ENCODE measurements at places on chromosomes 7 and 10.

DNA sequence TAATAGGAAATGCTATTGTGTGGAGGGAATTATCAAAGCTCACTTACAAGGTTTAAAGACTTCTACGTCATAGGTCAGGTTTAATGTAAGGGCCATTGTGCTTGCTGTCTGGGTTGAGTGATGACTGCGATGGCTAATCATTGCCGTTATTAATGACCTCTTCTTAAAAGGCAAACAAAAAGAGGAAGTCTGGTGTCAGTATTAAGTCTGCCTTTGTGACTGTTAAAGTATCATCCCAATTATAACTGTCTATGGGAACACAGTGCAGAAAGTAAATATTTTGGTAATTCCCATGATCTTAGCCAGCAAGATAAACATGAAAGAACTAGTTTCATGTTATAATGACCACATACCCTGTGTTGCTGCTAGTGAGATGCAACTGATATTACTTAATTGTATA, 382.4 kb downstream of the BBS9 start:
- no peaks in the 10 kb centered on the region for H3K4me1 ChIP-seq
- no peak for DNase-seq
- H3K27me3 ChIP-seq: no peaks in the 10 kb centered on the region
- no peak overlapping the region for H3K4me3 ChIP-seq
- peaks cover 7% of the 10 kb centered on the region for H3K36me3 ChIP-seq

DNA sequence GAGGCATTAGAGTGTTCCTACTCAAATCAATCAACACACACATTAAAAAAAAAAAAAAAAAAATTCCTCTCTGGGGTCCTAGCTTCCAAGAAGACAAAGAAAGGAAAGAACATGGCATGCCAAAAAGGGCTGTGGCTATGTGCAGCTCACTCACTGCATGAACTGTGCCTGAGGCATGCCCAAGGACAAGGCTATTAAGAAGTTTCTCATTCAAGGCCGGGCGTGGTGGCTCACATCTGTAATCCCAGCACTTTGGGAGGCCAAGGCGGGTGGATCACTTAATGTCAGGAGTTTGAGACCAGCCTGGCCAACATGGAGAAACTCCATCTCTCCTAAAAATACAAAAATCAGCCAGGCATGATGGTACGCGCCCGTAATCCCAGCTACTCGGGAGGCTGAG, 41.9 kb upstream of the PPP3CB start:
- H3K36me3 ChIP-seq: peaks cover 43% of the 10 kb centered on the region
- peaks cover 9% of the 10 kb centered on the region for H3K4me1 ChIP-seq
- DNase-seq: no peak
- no peaks in the 10 kb centered on the region for H3K27me3 ChIP-seq
- no peak overlapping the region for H3K4me3 ChIP-seq

DNA sequence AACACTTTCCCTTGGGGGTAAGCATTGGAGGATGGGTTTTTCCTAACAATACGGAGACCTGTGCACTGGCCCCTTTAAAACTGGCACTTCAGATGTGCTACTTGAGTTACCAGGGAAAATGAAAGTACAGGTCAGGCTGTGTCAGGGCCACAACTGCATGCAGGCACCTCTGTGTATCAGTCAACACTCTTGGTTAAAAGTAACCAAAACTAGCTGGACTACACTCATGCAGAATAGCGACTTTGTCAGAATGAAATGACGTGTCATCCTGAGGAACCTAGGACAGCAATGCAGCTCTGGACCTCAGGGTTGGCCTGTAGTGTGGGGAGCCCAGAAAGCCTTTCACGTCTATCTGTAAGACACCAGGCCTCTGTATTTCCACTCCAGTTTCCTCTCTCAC, 33.8 kb upstream of the SMKR1 start:
- no peak overlapping the region for H3K27ac ChIP-seq
- DNase-seq: no peak
- no peaks in the 10 kb centered on the region for H3K36me3 ChIP-seq
- peaks cover 5% of the 10 kb centered on the region for H3K4me1 ChIP-seq

- no peak overlapping the region for H3K27ac ChIP-seq
- no peak overlapping the region for H3K4me3 ChIP-seq
- no peak for DNase-seq
- H3K4me1 ChIP-seq: peaks cover 5% of the 10 kb centered on the region
Observed at GRCh38 chr7:112511451-112512202, 30.8 kb downstream of the LSMEM1 start.

DNA sequence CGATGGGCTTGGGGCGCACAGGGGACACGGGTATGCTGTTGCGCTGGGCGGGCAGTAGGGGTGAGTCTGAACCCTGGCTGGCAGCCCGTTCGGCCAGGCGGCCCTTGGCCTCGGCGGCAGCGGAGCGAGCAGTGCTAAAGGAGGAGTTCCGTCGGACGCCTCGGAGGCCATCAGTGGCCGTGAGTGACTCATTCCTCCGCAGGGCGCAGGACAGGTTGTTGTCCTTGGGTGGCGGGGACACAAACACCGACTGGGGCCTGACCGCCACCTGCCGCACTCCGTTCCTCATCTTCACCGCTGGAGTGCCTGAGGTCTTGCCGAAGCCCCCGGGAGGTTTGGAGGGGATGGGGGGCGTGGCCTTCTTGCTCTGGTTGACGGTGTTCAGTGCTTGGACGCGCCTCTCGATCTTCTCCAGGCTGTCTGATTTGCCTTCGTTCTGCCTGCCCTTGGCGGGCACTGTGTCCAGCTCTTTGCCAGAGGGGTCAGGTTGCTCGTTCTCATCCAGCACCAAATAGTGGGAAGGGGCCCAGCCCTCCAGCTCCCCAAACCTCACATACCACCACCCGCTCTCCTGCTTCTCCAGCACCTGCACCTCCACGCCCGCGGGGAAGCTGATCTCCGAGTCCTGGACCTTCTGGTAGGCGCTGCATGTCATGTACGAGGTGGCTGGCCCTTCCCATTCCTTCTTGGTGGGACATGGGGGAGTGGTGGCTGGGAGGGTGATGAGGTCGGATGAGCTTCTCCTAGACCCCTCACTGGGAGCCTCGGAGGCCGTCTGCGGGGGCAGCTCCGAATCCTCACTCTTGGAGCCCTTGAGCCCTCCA, 108.7 kb downstream of the NEURL1 start:
- no peaks in the 10 kb centered on the region for H3K27me3 ChIP-seq
- peaks cover 7% of the 10 kb centered on the region for H3K4me1 ChIP-seq
- DNase-seq: no peak
- no peak overlapping the region for H3K4me3 ChIP-seq
- no peak overlapping the region for H3K27ac ChIP-seq

- no peaks in the 10 kb centered on the region for H3K36me3 ChIP-seq
- H3K27ac ChIP-seq: no peak overlapping the region
- no peaks in the 10 kb centered on the region for H3K4me1 ChIP-seq
- no peak overlapping the region for H3K4me3 ChIP-seq
Observed at GRCh38 chr7:19268737-19269136, 123.5 kb upstream of the FERD3L start.

- H3K27me3 ChIP-seq: peaks cover 2% of the 10 kb centered on the region
- H3K4me1 ChIP-seq: no peaks in the 10 kb centered on the region
- H3K27ac ChIP-seq: no peak overlapping the region
Observed at GRCh38 chr7:3482147-3482921, 181.3 kb downstream of the SDK1 start.

DNA sequence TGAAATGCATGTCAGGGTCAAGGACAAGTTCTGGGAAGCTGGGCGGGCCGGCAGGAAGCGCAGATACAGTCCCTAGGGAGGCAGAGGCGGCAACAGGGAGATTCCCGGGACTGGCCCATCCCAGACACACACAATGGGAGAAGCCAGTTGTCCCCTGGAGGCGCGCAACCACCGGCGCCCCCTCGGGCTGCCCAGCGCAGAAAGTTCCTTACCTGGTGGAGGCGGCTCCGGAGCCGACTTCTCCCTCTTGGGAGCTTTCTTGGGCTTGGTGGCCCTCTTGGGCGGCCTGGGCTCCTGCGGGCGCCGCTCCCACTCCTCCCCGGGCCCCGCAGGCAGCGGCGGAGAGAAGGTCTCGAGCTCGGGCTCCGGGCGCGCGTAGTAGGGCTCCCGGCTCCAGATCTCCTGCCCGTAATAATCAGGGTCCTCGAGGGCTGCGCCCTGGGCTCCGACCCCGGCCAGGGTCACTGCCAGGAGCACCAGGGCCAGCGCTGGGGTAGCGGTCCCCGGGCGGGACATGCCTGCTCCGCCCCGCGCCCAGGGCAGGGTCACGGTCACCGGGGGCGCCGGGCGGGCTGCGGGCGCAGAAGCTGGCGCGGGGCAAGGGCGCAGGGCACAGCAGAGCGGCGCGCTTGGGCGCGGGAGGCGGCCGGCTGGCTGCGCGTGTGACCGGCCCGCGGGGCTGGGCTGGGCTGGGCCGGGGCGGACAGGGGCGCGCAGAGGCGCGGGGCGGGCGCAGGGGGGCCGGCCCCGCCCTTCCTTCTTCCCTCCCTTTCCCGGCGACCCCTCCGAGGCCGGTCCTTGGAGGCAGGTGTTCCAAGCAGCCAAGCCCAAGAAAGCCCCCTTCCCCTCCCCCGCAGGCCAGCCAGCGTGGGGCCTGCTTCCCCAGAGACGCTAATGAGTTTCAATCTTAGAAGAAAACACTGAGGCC, at the start of gene CPXM2:
Gene CPXM2, minus strand, starts transcription at position 664 of the 928 bp plus-strand sequence. Its CDS starts 148 bp downstream, at position 516.
- peaks cover 16% of the 10 kb centered on the region for H3K27me3 ChIP-seq
- peak; percentile 60 for DNase-seq
- peak within 1 kb of the TSS; percentile 45 for H3K4me3 ChIP-seq
- peak within 1 kb of the TSS; percentile 76 for H3K27ac ChIP-seq

- H3K36me3 ChIP-seq: no peaks in the 10 kb centered on the region
- no peaks in the 10 kb centered on the region for H3K4me1 ChIP-seq
- no peaks in the 10 kb centered on the region for H3K27me3 ChIP-seq
- no peak overlapping the region for H3K27ac ChIP-seq
Observed at GRCh38 chr10:105844241-105844640, 1203.2 kb downstream of the SORCS3 start.

GRCh38 chr7:69598081-69598486, at the start of gene AUTS2:
Gene AUTS2, plus strand, starts transcription at chr7:69598475. Its CDS starts 1,179 bp downstream, at chr7:69599654.
- H3K4me3 ChIP-seq: peak within 1 kb of the TSS; percentile 93
- DNase-seq: peak; percentile 88
- peaks cover 41% of the 10 kb centered on the region for H3K4me1 ChIP-seq
- no peaks in the 10 kb centered on the region for H3K27me3 ChIP-seq

GRCh38 chr10:104424719-104425118, 71.1 kb downstream of the CFAP58 start:
- H3K27me3 ChIP-seq: no peaks in the 10 kb centered on the region
- no peak overlapping the region for H3K4me3 ChIP-seq
- DNase-seq: no peak
- no peaks in the 10 kb centered on the region for H3K36me3 ChIP-seq
- peaks cover 5% of the 10 kb centered on the region for H3K4me1 ChIP-seq

DNA sequence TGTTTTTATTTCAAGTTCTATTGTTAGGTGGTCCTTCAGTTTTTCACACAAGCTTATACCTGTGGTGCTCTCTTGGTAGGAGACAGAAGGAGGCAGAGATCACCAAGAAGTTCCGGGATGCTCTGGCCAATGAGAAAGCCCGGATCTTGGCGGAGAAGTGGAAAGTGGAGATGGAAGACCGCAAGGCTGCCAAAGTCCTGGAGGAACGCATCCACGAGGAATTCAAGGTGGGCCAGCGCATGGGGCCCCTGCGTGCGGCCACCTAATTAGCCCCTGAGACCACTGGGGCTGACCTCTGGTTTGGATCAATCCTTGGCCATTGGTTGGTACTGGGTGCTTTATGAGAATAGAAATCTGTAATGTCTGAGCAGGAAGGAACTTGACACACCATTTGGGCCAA, 33.6 kb downstream of the SH2D4B start:
- no peaks in the 10 kb centered on the region for H3K4me1 ChIP-seq
- peaks cover 7% of the 10 kb centered on the region for H3K27me3 ChIP-seq
- no peaks in the 10 kb centered on the region for H3K36me3 ChIP-seq
- no peak overlapping the region for H3K27ac ChIP-seq

- no peaks in the 10 kb centered on the region for H3K4me1 ChIP-seq
- H3K27me3 ChIP-seq: no peaks in the 10 kb centered on the region
- no peak overlapping the region for H3K4me3 ChIP-seq
- H3K27ac ChIP-seq: no peak overlapping the region
- DNase-seq: no peak
Observed at GRCh38 chr7:124662937-124663336, 102.7 kb downstream of the GPR37 start.

GRCh38 chr7:155261031-155261985, 36.4 kb upstream of the INSIG1 start:
- peaks cover 22% of the 10 kb centered on the region for H3K4me1 ChIP-seq
- no peak overlapping the region for H3K27ac ChIP-seq
- no peak overlapping the region for H3K4me3 ChIP-seq
- no peaks in the 10 kb centered on the region for H3K36me3 ChIP-seq
- no peak for DNase-seq
- H3K27me3 ChIP-seq: no peaks in the 10 kb centered on the region

GRCh38 chr10:27388761-27389399, 115.2 kb upstream of the RAB18 start:
- H3K4me3 ChIP-seq: no peak overlapping the region
- peaks cover 10% of the 10 kb centered on the region for H3K4me1 ChIP-seq
- DNase-seq: no peak
- no peak overlapping the region for H3K27ac ChIP-seq
- no peaks in the 10 kb centered on the region for H3K27me3 ChIP-seq
- H3K36me3 ChIP-seq: no peaks in the 10 kb centered on the region

DNA sequence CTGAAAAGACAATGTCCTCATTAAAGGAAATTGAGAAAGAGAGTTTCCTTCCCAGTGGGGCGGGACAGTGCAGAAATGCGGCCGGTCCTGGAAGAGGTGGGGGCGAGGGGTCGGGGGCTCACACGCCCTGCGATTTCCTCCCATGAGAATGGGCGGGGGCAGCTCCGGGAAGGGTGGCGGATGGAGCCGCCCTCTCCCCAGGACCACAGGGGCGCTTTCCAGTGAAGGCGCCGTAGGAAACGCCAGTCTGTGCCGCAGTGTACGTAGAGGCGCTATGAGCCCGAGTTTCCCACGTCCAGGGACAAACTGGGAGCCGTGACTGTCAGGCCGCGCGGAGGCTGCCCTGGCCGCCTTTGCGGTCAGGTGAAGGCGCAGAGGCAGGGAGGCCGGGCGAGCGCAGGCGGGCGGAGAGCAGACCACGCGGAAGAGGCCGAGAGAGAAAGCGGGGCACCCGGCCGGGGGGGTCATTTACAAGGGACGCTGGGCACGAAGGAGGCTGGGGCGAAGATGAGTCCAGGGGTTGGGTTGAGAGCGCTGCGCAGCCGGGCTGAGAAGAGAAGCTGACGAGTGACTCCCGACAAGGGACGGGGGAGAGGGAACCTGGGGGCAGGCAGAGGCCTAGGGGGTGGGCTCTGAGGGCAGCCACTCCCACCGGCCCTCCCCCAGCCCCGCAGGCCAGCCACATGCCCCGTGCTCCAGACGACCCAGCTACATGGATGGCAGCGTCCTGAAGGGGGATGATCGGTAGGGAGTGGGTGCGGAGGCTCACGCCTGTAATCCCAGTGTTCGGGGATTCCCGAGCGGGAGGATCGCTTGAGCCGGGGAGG, 45.0 kb downstream of the ALOX5 start:
- H3K4me1 ChIP-seq: peaks cover 35% of the 10 kb centered on the region
- peak overlapping the region; percentile 62 for H3K4me3 ChIP-seq
- H3K27ac ChIP-seq: peak overlapping the region; percentile 89
- no peaks in the 10 kb centered on the region for H3K36me3 ChIP-seq
- DNase-seq: no peak
- H3K27me3 ChIP-seq: peaks cover 5% of the 10 kb centered on the region

- no peak overlapping the region for H3K27ac ChIP-seq
- no peak for DNase-seq
- H3K27me3 ChIP-seq: no peaks in the 10 kb centered on the region
- no peak overlapping the region for H3K4me3 ChIP-seq
- peaks cover 7% of the 10 kb centered on the region for H3K4me1 ChIP-seq
- no peaks in the 10 kb centered on the region for H3K36me3 ChIP-seq
Observed at GRCh38 chr10:46326066-46326465, 39.3 kb downstream of the ANTXRL start.

Measured in suprapubic skin (tissue), 4 donors.